Activated naive CD4-positive, alpha-beta T cell (primary cell): ENCODE measurements at places on chromosomes 6 and 20.

- DNase-seq, result no peak
Observed at GRCh38 chr20:35576816-35577215, 34.9 kb downstream of the ERGIC3 start.

DNA sequence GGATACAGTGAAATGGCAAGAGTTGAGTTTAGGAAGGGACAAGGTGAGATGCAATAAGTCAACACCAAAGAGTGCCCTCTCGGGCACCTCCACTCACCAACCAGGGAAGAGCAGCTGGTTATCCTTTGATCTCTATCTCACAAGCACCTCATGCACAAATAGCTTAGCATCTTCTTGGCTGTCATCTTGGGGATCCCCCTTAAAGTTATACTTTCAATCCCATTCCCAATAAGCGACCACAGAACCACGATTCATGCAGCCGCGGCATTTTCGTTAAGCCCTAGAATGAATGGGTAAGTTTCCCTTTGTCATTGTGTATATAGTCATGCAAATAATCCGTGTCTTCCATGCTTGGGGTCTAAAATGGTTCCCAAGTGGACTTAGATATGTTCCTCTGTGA lies 73.5 kb downstream of the ADTRP start:
- no peak for DNase-seq

DNA sequence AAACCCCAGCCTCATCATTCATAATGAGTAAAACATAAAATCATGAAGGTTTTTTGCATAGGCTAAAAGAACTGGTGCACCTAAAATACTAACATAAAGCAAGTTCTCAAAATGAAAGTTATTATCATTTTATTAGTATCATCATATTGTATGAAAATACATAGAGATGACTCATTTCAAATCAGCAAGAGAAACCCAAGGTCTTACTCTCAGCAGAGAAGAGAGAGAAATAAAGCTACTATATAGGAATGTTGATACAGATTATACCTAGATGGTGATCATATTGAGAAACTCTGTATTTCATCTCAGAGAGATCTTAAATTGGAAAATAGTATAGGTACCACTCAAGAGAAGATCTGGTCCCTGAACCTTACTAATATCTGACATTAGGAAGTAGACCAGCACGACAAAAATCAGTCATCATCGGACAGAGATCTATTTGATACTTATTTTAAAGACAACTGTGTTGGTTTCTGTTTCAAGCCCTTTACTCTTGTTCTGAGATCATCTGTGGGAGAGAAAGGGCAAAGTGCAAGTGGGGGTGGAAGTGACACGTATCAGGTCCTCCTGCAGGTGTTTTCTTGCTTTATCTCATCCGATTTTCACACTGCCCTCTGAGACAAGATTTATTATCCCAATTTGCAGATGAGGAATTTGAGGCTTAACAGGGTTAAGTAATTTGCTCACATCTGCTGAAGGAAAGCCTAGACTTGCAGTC lies 532.3 kb downstream of the MAFB start:
- DNase-seq, result no peak

- no peak for DNase-seq
Observed at GRCh38 chr6:31687321-31687720, 6.5 kb upstream of the LY6G5C start.

DNA sequence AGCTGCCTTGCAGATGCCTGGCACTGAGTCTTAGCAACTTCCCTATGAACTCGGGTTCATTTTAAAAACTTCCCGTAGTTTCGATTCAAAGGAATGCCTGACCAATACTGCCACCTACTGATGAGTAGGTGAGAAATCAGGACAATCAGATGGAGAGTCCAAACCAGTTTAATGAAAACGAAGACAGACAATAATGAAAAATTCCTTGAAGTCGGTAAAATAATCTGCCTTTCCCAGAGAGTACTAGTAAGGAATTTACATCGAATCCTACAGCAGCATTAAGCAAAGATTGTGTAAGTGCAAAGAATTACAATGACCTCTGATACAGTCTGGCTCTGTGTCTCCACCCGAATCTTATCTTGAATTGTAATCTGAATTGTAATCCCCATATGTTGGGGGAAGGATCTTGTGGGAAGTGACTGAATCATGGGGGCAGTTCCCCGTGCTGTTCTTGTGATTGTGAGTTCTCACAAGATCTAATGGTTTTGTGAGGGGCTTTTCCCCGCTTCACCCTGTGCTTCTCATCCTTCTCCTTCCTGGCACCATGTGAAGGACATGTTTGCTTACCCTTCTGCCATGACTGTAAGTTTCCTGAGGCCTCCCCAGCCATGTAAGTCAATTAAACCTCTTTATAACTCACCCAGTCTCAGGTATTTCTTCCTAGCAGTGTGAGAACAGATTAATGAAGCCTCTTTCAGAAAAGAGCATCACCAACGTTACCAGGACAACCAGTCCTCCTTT lies 134.4 kb downstream of the ARHGAP18 start:
- DNase-seq, result no peak

DNA sequence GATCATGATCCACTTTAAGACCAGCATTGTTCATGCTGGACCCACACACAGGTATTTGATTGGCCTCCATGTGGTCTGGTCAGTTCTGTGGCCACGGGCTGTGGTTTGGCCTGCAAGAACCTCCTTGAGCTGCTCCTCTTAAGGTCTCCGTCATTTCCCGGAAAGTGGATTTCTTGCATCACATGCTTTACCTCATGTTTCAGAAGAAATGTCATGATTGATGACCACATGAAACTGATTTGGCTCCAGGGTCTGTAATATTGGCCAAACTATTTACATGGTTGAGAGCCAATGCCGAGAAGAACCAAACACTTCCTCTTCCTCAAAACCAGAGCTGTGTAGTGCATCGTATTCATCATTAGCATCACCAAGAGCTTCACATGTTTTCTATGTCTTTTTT lies 13.2 kb upstream of the RSPH3 start:
- no peak for DNase-seq

- no peak for DNase-seq
Observed at GRCh38 chr6:32589596-32590449, at the start of gene HLA-DRB1. TSS of gene HLA-DRB1 (minus strand) at chr6:32589848. CDS start at chr6:32589742, 106 bp downstream.

DNA sequence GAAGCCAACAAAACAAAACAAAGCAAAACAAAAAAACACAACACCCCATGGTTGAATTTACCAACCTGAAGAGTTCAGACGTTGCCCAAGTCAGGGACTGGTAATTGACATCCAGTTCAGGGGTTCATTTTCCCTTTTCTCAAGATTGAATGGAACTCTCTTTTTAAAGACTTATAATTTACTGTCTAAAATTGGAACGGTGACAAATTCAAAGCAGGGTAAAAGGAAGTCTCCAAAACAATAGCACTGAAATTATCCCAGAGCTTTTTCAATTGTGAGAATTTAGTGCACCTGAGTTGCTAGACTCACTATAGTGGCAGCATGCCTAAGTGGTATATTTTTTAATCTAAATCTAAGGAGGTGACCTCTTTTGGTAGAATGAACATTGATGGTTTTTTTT lies 90.9 kb upstream of the PREP start:
- no peak for DNase-seq

DNA sequence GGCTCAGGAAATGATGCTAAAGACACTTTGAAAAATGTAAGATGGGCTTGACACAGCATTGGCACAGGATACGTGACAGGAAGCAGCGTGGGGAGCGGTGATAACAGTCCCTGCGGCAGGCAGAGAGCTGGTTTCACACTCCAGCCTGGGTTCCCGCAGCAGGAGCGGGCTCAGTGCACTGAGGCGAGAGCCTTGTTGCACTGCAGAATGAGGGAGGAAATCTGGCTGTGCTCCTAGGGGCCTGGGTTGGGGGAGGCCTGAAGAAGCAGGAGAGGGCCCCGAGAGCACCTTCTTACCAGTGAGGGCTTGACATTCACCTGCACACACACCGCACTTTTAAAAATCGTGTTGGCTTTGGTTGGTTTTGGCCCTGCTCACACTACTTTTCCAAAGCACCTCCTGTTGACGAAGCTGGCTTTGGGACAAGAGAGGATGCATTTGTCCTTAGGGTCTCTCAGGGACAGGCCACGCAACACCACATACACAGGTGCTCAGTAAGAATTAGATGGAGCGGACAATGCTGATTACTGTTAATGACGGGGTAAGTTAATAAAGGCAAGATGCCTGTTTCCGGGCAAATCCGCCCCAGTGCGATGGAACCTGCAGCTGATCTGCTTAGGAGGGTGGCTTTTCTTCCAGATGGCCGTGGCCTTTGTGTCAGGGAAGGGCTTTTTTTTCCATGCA lies 49.4 kb upstream of the ARMC2 start:
- no peak for DNase-seq
